NCI-H1092 treated with DMSO at 0.1 percent for 48 hours (cell line): ENCODE measurements at places on chromosomes 7 and 10.
A peak's percentile ranks its signal among the peaks of the same experiment; 100 is the strongest.

GRCh38 chr10:107740962-107741690, 576.6 kb upstream of the SORCS1 start:
- DNase-seq = no peak

DNA sequence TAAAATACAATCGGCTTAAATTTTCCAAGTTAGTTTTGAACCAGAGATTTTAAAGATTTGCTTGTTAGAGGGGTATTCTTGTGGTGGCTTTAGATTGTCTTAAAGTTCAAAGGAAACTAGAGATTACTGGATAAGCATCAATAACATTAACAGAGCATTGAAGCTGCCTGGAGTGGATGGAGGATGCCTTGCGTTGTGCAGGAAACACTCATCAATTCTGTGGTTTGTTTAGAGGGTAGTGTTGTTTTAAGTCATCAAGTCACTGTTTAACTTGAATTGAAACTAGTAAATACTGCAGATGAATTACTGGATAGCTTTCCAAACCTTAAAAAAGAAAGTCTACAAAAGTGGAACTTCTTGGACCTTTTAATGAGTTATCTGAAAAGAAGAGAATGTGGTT, 218.6 kb downstream of the CELF2 start:
- no peak for DNase-seq

GRCh38 chr7:66558660-66559465, 69.8 kb upstream of the KCTD7 start:
- no peak for DNase-seq

- DNase-seq = no peak
These were observed 39.7 kb downstream of the TES start for GRCh38 chr7:116249969-116250553.

- DNase-seq = no peak
These were observed 80.9 kb upstream of the DYNC1I1 start for GRCh38 chr7:95691464-95691863.

- DNase-seq = peak; percentile 40
These were observed 59.6 kb upstream of the BICC1 start for GRCh38 chr10:58453105-58453504.

GRCh38 chr10:110415809-110416208, 81.9 kb upstream of the DUSP5 start:
- no peak for DNase-seq

- no peak for DNase-seq
These were observed 2.0 kb downstream of the INSIG1 start for GRCh38 chr7:155299535-155300202.

- DNase-seq = no peak
These were observed 35.3 kb upstream of the DUSP5 start for GRCh38 chr10:110462166-110463095.

DNA sequence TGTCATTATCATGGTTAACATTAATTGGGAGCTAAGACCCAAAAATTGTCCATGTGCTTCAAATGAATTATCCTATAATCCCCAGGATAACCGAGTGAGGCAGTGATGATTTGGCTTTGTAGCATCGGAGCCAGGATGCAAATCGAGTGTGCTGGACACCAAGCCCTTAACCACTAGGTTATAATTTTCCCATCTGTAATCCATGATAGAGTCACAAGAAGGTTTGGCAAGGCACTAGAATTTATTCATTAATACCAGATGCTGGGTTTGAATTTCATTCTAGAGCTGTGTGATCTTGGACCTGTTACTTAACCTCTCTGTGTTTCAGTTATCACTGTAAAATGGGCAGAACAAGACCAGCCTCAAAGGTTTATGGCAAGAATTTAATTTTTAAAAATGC, 21.0 kb upstream of the ITGB1 start:
- no peak for DNase-seq

GRCh38 chr10:44967616-44968015, 8.0 kb downstream of the RASSF4 start:
- no peak for DNase-seq

- no peak for DNase-seq
These were observed 79.2 kb downstream of the APBB1IP start for GRCh38 chr10:26517141-26517867.
